Stimulated activated CD4-positive, alpha-beta T cell treated with anti-CD3 and anti-CD28 coated beads, Interleukin-12 subunit alpha, Interleukin-12 subunit beta, amount 100 ng/mL, for 4 hours (primary cell): ENCODE measurements at places on chromosomes 1 and 21.

DNA sequence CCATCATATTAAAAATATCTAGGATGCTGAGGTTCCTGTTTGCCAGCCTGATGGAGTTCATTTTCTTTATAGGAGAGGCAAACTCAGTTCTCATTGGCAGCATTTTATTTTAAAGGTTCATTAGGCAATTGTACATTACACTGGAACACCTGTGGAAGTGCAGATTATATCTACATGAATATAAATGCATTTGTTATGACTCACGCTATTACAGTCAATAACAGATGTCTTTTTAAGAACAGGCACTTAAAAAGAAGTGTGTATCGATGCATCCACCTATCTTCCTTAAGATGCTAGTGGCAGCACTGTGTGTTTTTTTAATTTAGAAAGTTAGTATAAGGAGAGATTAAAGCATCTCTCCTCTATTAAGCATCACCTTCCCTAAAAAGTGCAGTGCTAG lies 276.5 kb downstream of the PRDM2 start:
- no peak for DNase-seq

GRCh38 chr1:182087304-182087703 lies 25.8 kb upstream of the ZNF648 start:
- DNase-seq = no peak

DNA sequence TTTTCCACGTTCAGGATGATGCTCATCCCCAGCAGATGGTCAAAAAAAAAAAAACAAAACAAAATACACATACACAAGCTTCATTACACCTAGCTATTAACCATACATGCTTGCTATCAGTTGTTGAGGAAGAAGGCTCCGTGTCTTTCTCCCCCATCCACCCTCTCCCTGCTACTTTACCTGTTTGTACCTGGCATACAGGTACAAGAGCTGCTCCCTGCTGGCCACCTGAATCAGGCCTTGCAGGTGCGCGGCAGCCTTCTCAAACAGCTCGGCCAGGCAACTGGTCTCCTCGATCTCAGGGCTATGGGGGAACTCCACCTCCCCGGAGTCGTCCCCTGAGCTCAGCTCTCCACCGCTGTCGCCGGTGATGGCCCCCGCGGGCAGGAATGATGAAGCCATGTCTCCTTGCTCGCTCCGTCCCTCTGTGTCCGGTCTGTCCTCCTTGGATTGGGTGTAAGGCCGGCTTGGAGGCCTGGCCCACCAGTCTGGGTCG lies 464 bp downstream of the ACBD6 start:
- no peak for DNase-seq

DNA sequence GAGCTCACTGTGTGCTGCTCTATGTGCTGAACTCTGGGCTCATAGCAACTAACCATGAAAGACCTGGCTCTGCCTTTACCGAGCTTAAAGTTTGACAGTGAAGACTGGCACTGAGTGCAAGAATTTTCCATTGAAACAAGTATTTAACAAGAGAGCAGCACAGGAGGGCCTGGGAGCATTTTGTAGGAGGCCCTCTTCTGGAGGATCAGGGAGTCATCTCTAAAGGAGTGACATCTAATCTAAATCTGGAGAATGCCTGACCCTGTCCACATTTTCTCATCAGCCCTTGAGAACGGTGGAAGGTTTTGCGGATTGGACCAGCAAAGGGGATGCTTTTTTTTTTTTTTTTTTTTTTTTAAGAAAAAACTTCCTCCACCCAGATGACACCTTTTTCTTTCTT lies 150.8 kb downstream of the ROR1 start:
- DNase-seq = no peak

- no peak for DNase-seq
Observed at GRCh38 chr1:64663668-64664067, 81.2 kb upstream of the RAVER2 start.

- DNase-seq = no peak
Observed at GRCh38 chr1:159860456-159860855, 2.0 kb downstream of the VSIG8 start.

DNA sequence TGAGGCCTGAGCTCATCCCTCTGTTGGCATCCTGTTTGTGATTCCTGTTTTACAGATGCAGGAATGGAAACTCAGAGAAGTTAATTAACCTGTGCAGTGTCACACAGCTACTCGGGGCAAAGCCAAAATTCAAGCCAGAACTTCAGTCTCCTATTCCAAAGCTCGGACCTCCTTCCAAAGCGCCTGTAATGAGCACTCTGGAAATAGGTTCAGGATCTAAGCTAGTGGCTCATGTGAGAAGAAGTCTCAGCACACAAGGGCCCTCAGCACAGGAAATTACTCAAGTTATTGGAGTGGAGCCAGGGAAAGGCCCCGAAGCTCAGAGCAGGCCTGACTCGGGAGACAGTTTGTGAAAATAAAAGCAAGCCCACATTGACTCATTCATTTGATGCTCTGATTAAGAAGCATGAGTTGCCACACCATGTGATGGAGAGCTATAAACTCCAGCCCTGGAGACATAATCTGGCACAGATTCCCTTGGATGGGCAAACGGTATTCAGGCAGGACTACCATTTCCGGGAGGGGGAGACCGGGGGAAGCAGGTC lies 50.6 kb upstream of the LYST start:
- DNase-seq = peak; percentile 53

DNA sequence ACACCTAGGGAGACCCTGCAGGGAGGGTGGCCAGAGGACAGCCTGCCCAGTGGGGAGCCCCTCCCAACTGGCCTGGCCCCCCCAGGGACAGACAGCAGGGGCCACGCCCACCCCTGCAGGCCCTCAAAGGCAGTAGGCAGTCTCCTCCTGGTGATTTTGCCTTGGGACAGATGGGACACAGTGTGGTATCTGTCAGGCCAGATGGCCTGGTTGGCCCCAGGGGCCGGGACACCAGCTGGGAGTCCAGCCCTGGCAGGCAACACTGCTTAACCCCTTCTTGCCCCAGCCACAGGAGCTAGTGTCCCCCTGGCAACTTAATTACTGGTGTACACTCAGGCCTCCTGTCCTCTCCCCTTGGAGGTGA lies 17.8 kb downstream of the IFFO2 start:
- DNase-seq = no peak

DNA sequence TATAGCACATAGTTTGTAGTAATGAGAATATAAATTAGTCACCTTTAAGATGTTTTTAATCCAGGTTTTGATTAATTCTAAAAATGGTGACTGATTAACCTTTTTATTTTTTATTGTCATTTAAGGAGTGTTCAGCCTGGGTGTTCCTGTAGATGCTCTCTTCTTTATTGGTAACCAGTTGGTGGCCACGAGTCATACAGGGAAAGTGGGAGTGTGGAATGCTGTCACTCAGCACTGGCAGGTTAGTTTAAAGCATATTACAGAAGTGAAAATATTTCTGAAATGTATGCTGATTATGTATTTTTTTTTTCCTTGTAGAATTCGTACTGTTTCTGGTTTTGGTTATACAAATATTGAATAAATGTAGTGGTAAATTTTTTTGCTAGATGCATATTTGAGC lies 28.1 kb downstream of the KCTD3 start:
- no peak for DNase-seq

GRCh38 chr1:52825868-52826267 lies 16.7 kb upstream of the ZYG11A start:
- no peak for DNase-seq

DNA sequence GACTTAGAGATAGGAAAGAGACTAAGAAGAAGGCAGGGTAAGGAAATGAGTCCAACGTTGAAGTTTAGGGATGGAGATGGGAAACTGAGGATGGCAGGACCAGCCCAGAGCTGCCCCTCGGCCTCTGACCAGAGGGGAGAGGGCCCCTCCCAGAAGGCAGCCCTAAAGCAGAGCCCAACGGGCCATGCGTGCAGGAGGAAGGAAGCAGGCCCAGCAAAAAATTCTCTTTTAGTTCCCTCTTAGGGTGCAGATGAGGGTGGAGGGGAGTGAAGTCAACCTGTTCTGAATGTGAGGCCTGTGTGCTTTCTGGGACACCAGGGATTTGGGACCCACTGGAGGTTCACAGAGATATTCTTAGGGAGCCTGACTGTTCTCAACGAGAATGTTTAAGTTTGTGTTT lies 225.4 kb downstream of the RHOU start:
- DNase-seq = no peak

DNA sequence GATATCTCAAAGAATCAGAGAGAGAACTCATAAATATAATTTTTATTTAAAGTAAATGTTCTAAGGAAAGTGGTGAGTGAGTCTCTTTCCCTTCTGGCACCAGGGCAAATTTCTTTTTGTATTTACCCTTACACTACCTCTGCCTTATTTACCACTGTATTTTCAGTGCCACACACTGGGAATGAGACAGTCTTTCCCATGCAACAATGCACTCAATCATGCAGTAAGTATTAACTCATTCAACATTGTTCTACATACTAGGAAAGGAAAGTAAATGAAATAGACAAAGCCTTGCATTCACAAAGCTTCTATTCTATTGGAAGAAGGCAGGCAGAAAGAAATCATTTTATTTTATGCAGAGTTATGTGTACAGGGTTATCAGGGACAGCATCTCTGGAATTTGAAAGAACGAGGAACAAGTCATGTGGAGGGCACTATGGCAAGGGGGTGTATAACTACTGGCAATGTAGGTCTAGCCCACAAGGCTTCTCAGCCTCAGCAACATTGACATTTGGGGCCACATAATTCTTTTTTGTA lies 129.8 kb upstream of the PRDX6 start:
- DNase-seq = no peak

DNA sequence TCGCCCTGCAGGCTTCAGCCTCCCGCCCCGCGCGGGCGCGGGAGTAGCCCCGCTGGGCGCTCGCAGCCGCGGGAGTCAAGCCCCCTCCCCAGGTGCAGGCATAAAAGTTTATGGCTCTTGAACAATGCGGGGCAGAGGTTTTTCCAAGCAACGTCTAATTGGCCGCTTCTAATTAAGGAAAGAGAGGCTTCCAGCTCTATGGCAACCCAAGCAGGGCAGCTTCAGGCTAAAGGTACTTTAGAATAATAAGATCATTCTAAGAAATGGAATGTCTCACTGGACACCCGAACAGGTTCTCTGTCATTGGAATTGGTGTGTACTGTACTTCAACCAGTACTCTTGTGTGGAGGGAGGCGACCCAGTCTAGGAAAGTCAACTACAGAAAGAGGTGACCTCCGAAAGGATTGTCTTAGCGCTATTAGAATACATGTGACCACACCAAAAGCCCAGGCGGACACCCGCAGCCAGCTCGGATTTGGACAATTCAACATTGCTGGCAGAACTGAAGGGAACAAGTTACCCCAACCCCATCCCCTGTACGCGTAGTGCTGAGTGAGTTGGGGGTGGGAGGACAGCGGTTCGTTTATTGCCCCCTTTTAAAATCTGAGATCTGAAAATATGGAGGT lies 12.5 kb downstream of the NR5A2 start:
- no peak for DNase-seq

DNA sequence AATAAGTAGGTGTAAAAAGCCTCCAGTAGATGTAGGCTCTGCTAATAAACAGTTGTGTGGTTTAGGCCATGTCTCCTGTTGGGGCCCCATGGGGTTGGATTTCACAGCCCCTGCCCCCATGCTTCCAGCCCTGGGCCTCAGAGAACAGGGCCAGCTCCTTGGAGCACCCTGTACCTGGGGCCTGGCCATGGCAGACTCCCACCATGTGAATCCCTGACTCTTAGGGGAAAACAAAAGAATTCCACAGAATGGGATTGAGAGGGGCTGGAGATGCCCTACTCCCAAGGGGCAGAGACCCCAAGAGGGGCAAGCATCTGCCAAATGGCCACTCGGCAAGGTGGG lies 11.5 kb downstream of the LRP8 start:
- DNase-seq = no peak

DNA sequence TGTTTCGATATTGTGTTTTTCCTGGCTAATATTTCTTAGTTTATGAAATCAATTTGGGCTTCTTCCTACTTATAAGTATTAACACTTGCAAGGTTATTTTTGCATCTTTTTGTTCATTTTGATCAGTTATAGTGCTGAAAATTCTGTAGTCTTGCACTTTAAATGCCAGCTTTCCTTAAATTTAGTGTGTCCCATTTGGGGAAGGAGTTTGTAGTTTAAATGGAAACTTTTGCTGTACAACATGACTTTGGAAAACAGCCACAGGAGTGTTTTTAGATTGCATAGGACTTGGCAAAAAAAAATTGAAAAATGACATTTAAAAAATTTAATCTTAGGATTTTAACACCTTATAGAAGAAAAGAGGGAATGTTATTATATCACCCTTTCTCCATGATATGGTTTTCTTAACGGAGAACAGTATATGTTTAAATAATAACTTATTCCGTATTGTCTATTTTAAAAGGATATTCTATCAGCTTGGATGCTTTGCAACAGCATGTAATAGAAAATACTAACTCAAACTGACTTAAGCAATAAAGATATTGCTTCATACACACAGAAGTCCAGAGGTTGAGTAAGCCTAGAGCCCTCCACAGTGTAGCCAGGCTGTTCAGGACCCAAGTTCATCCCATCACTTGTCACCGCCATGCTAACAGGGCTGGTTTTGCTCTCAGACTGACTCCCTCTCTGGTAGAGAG lies 53.8 kb downstream of the LYPLAL1 start:
- no peak for DNase-seq

GRCh38 chr1:217626321-217626720 lies 4.6 kb downstream of the GPATCH2 start:
- DNase-seq = no peak

GRCh38 chr1:34758751-34759150 lies 789 bp upstream of the GJB4 start:
- DNase-seq = no peak

GRCh38 chr1:91381844-91382243 lies 22.8 kb downstream of the HFM1 start:
- no peak for DNase-seq

DNA sequence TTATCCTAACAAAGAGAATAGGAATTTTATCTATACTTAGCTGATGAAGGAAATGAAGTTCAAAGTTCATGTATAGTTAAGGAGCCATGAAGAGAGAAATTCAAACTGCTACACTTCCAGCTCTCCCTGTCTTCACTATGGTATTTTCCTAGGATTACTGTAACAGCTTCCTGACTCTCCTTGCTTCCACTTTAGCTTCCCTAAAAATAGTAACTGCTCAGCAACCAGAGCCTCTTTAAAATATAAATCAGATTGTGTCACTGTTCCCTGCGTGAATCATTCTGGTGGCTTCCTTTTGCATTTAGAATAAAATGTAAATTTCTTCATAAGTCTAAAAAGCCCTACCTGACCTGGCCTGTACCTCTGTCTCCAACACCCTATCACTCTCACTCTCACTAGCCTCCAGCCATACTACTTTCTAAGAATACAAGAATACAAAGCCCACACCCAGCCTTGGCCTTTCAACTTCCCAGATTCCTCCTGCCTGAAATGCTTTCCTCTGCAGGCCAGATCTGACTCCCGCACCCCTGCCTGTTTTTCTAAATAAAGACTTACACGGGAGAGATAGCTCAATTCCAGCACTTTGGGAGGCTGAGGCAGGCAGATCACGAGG lies 30.5 kb downstream of the OR10J1 start:
- no peak for DNase-seq

- no peak for DNase-seq
Observed at GRCh38 chr1:198467342-198467741, 73.1 kb downstream of the ATP6V1G3 start.

DNA sequence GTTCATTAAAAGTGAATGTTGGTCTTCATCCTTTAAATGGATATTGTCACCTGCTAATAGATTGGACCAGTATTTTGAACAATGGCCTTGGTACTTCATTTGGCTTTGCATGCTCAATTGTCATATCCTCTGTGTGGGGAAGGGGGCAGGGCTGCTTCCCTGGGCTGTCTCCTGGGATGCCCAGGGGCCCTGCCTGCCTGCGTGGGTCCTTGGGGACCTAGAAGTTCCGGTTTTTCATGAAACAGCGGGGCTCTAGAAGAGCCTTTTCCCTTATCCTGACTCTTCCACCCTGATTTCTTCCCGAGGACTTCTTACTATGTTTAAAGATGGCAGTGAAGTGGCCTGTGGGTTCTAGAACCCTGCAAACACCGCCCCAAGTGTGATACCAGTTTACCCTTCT lies 97.5 kb downstream of the DISC1 start:
- no peak for DNase-seq

GRCh38 chr1:56256153-56257000 lies 323.0 kb downstream of the PLPP3 start:
- DNase-seq = no peak
